Activated effector memory CD4-positive, alpha-beta T cell treated with Interleukin-2 at 50 U/mL for 16 hours (primary cell): ENCODE measurements at places on chromosomes 5 and 9.
A peak's percentile ranks its signal among the peaks of the same experiment; 100 is the strongest.

- DNase-seq: no peak
Observed at GRCh38 chr9:3924145-3924544, 375.7 kb downstream of the GLIS3 start.

DNA sequence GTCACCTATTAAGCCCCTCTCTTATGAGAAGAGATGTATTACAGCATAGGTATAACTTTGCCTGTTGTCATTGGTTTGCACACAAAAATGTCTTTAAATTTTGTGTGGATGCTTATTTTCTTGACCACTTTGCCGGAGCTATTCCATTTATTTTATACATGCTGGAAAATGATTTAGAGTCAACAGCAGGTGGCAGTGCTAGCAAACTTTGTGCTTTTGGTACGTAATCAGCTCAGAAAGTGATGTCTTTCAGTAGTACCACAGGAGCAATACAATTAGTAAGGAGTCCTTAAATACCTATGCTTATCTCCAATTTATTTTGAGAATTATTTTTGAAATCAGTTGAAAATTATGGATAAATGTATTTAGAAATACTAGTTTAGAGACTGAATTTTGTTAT is 19.8 kb upstream of the NUDT12 start:
- no peak for DNase-seq

- DNase-seq: peak; percentile 67
Observed at GRCh38 chr5:131417240-131417869, 153.5 kb downstream of the CDC42SE2 start.

DNA sequence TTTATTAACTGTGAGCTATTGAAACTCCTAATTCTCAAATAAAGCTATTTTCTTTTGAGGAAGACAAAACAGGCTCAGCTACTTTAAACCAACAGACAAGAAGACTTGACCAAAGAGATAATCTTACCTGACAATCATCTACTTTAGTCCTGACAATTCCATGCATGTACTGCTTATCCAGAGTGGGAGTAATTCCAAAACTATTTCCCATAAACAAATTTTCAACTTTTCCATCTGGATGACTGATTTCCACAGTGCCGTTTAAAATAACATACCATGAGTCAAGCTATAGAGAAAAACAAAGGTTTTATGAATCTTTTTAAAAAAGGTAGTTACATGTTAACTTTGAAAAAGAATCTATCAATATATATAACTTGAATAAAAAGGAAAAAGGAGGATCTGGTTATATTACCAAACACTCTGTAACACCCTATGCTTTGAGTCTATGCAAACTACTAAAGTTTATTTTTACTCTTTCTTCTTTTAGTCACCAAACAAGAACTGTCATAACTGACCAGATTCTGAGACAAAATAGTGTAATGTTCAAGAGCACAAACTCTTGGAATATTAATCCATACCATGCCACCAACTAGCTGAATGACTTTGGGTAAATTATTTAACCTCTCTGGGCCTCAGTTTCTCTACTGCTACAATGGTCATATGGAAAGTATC is 129.7 kb downstream of the RAPGEF6 start:
- no peak for DNase-seq

- no peak for DNase-seq
Observed at GRCh38 chr5:16051246-16051755, 128.3 kb downstream of the MARCHF11 start.

DNA sequence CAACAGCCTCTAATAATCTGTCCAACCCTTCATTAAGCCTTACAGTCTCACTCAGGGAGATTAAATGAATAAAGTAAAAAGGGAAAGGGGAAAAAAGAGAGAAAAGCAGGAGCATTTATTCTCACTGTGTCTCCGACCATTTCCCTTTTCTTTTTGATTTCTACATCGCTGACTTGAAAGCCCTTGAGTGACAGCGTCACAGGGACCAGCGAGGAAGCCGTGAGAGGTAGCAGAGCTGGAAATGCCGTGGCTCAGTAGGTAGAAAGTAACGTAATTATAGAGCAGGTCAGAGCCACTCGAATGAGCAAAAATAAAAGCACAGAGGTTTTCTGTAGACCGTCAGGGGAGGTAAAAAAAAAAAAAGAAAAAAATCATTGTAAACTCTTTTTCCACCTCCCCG is 52.4 kb downstream of the ASS1 start:
- no peak for DNase-seq

DNA sequence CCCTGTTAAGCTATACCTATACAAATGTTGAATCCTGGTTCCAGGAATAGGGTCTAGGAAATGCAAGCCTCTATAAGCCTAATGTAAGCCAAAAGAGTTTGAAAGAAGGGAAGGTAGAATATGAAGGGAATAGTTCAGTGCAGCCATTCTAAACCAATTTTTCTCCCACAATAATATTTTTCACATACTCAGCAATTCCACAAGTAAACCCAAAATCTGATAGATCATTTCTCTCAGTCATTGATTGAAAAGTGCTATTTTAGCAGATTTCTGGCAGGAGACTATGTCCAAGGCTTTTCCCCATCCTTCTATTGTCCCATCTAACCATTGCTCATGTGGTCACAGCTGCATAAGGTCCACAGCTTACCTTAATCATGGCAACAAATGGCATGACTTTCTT is 20.7 kb upstream of the PLAC8L1 start:
- DNase-seq: no peak

DNA sequence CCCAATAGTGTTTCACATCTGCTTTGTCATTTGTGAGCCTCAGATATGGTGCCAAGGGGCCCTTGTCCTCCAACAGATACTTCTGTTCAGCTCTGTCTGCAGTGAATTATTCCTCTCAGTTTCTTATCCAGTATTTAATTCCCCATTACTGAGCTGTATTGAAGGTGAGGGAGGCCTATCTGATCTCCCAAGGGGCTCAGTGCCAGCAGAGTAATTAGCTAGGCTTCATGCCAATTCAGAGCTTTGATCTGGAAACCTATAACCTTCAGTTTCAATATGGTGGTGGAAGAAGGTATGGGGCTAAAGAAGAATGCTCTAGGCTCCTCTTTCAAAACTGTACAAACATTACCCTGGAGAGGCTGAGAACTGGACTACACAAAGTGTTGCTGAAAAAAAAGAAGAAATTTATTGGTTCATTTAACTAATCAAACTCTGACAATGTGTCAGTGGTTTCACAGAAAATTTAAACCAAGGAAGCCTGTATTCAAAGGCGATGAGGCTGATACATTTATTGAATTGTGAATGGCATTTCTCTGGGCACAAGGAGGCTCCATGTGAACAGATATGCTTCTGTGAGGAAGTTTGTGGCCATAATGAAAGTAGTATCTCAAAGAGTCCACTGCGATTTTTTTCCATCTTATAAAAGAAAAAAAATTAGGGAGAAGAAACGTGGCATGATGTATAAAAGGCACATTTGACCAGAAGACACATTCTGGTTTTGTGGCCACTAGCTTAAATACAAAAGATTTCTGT is 397.8 kb downstream of the TLE4 start:
- no peak for DNase-seq

GRCh38 chr5:151682751-151683331 is 3.9 kb downstream of the SPARC start:
- DNase-seq: no peak

GRCh38 chr9:96025995-96026602 is 150.6 kb downstream of the ERCC6L2 start:
- no peak for DNase-seq
